ENCODE measurements at places on chromosomes 13 and 19.

DNA sequence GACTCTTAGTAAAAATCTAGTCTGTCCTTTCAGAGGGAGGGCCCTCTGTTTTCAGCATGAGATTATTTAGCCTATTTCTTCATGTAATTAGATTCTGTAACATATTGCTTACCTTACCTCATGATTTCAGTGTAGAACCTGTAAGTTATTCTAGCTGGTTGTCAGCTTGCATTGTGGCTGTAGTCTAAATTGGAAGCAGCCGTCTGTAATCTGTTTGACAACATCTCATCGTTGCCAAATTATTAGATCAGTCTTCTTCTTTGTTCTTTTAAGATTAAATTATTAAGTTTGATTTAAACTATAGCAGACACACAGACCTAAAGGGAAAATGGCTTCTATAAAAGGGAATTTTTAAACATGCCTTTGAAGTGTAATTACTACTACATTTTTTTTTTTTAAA lies 34.8 kb downstream of the SLAIN1 start:
- no peak for DNase-seq

- no peak for DNase-seq
Measured at GRCh38 chr19:31416548-31416947, 67.3 kb upstream of the TSHZ3 start.

DNA sequence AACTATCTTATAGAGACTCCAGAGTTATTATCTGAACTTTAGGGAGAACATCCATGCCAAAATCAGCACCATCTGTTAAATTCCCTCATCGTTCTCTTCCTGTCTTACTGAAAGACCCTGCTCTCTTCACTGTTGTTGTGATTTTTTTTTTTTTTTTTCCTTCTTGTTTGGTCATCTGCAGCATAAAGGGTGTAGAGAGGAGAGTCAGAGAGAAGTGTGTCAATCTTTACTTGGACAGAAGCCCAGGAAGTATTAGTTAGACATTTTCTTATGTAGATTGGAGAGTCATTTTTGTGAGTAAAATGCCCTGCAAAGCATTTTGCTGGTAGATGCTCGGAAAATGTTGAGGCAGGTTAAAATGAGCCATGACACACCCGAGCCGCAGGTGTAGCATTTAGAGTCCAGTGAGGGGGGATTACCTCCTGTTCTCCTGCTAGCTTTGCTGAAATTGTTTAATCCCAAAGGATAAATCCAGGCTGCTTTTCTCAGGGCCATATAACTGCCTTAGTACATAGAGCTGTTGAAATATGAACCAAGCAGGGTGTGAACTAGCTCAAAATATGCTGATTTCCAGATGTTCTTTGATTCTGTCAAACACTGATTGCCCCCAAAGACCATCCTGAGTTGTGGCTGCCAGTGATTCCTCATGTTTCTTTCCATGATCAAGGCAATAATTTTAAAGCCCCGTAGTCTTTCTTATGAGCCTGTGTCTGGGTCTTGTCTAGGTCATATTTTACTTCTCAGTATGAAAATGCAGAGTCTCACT lies 143.5 kb downstream of the DCT start:
- DNase-seq, result no peak

- DNase-seq, result no peak
Measured at GRCh38 chr13:110137680-110138009, 169.3 kb downstream of the COL4A1 start.

DNA sequence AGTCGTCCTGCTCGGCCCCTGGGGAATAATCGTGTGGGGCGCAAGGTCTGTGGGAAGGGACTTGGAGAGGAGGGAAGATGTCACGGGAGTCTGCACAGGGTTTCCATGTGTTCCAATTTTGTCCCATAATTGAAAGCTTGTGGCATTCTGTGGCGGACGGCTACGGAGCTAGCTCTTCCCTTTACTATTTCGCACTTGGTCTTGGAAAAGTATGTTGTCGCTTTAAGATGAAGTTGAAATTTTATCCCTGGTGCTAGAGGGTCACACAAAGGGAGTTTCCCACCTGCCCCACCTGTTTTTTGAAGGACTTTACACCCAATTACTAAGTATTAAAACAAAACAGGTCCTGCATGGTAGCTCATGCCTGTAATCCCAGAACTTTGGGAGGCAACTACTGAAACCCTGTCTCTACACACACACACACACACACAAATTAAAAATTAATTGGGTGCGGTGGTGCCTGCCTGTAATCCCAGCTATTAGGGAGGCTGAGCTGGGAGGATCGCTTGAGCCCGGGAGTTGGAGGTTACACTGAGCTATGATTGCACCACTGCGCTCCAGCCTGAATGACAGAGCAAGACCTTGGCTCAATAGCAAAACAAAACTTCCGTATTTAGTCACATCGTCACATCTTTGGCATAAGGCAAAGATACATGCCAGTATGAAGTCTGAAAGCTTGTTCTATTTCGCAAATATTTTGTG lies 967 bp upstream of the TPT1 start:
- DNase-seq, result peak; percentile 70

- DNase-seq, result no peak
Measured at GRCh38 chr19:24069905-24070657, 16.9 kb upstream of the ZNF254 start.

DNA sequence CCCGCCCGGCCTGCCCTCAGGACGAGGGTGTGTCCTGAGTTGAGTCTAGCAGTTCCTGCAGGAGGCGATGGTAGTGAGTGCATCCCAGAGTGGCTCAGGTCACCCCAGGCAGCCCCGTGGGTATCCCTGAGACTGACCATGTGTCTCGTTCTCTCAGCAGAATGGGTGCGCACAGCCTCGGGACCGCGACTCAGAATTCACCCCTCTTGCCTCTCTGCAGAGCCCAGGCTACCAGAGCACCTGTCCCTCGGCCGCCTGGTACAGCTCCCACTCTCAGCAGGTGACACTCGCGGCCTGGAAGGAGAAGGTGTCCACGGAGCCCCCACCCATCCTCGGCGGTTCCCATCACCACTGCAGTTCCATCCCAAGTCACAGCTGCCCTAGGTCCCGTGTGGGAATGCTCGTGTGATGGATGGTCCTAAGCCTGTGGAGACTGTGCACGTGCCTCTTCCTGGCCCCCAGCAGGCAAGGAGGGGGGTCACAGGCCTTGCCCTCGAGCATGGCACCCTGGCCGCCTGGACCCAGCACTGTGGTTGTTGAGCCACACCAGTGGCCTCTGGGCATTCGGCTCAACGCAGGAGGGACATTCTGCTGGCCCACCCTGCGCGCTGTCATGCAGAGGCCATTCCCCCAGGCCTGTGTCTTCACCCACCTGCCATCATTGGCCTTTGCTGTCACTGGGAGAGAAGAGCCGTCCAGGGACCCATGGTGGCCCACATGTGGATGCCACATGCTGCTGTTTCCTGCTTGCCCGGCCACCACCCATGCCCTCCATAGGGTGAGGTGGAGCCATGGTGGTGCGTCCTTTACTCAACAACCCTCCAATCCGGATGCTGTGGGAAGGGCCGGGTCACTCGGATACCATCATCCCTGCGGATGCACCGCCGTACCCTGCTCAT lies 87.1 kb upstream of the MCF2L start:
- no peak for DNase-seq
